ENCODE measurements at places on chromosomes 1 and 21. TPM values are rescaled to one million over a fixed set of nuclear protein-coding genes. Genes with fewer than 3 reads are reported as not detected.

The PRSS38 gene
- not detected for total RNA-seq

The FMOD gene
- 137 TPM for total RNA-seq

The DDOST gene
- total RNA-seq = 141 TPM

The TNFSF4 gene
- 3.1 TPM for total RNA-seq

The TCEA3 gene
- 50.6 TPM for total RNA-seq

The IL10 gene
- not detected for total RNA-seq

The ANGPTL1 gene
- total RNA-seq = 62.8 TPM

The NPPA gene
- total RNA-seq = 0.77 TPM

The HECTD3 gene
- total RNA-seq = 28.5 TPM

The CACNA1E gene
- total RNA-seq = 6.3 TPM

The GPR52 gene
- 5.8 TPM for total RNA-seq

The CA14 gene
- 49.1 TPM for total RNA-seq

The LCA5L gene
- 3.8 TPM for total RNA-seq

The TCHHL1 gene
- not detected for total RNA-seq

The CACNA1S gene
- total RNA-seq = 5.9 TPM

The TSPEAR gene
- total RNA-seq = not detected

The PRDM16 gene
- total RNA-seq = 13.5 TPM

The MEF2D gene
- 27.3 TPM for total RNA-seq

The IL20 gene
- total RNA-seq = not detected
